ENCODE measurements at places on chromosomes 6 and 20. TPM values are rescaled to one million over a fixed set of nuclear protein-coding genes. Genes with fewer than 3 reads are reported as not detected.

The SNTA1 gene
- total RNA-seq = 13.0 TPM

The BCAS4 gene
- total RNA-seq = 8.2 TPM

The BPIFB6 gene
- not detected for total RNA-seq

The BANF2 gene
- total RNA-seq = not detected

The HMGN3 gene
- total RNA-seq = 76.4 TPM

The CST2 gene
- total RNA-seq = not detected

The RAET1L gene
- total RNA-seq = not detected

The SLC25A27 gene
- 28.9 TPM for total RNA-seq

The TM9SF4 gene
- 60.7 TPM for total RNA-seq

The CLPSL1 gene
- total RNA-seq = 0.49 TPM

The BFSP1 gene
- 1.2 TPM for total RNA-seq

The OPN5 gene
- not detected for total RNA-seq

DNA sequence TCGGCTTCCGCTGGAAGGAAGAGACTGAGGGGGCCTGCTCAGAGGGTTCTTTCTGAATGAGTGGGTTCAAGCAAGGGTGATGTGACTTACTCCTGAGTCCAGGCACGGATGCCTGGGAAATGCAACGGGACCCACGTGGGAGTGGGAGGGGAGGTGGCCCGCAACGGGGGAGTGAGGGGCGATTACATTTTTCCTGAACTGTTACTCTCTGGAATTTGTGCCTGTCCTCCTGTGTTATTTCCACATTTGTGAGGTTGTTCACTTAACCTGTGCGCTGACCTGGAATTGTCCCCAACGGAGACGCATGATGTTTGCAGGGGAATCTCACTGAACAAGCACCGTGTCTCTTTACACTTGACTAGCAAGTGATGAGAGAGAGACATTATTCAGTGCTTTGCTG lies 209.4 kb downstream of the CDH4 start:
- no peak for DNase-seq

- DNase-seq = peak; percentile 47
Observed at GRCh38 chr6:13194852-13195251, 133.5 kb downstream of the TBC1D7 start.

GRCh38 chr20:753136-753535 lies 15.2 kb downstream of the SLC52A3 start:
- no peak for DNase-seq

GRCh38 chr20:37333848-37334318 lies 12.1 kb upstream of the SRC start:
- DNase-seq = no peak

DNA sequence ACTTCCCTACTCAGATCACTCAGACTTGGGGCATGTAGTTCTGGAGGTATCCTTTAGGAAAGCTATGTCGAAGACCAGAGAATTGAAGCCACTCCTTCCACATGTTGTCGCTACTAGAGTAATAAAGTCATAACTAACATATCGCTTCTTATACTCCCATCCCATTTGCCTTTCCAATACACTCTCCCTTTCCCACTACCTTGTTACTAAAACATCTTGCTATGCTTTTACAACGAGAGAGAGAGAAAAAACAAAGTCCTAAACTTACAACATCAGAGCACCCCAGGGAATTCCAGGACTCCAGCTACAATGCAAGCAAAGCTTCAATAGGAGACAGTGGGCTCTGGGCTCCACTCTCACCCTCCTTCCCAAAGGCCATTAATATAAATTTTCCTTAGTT lies 5.1 kb upstream of the LAMP5 start:
- DNase-seq = no peak

DNA sequence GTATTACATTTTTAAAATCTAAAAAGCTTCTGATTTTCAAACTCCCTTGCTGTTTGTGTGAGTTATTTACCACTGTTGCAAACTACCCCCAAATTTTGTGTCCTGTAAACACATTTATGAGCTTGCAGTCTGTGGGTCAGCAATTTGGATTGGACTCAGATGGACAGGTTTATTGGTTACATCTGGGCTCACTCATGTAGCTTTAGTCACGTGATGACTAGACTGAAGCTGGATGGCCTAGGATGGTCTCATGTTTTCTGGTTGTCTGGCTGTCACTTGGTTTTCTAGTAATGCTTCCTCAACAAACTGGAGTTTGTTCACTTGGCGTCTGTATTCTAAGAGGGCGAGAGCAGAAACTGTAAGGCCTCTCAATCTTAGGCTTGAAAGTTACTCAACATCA lies 12.2 kb upstream of the C6orf58 start:
- DNase-seq = no peak

- no peak for DNase-seq
Observed at GRCh38 chr6:158257425-158257759, 54.9 kb upstream of the TULP4 start.

- no peak for DNase-seq
Observed at GRCh38 chr6:143098054-143098671, 37.5 kb downstream of the AIG1 start.

DNA sequence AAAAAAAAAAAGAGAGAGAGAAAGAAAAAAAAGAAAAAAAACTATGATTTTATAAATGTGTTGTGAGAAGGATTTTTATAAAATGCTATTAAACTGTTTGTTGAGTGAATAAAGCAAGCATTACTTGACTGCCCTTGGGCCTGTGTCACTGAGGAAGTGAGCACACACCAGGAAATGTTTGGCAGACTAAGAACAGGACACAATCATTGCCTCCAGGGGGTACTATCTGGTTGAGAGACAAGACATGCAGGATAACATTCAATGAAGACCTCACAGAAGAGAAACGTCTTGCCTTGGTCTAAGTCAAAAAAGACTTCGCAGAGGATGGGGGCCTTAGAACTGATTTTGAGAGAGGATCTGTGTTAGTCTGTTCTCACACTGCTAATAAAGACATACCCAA lies 40.6 kb downstream of the MTFR2 start:
- no peak for DNase-seq

- no peak for DNase-seq
Observed at GRCh38 chr6:136920216-136920615, 1.9 kb upstream of the SLC35D3 start.

DNA sequence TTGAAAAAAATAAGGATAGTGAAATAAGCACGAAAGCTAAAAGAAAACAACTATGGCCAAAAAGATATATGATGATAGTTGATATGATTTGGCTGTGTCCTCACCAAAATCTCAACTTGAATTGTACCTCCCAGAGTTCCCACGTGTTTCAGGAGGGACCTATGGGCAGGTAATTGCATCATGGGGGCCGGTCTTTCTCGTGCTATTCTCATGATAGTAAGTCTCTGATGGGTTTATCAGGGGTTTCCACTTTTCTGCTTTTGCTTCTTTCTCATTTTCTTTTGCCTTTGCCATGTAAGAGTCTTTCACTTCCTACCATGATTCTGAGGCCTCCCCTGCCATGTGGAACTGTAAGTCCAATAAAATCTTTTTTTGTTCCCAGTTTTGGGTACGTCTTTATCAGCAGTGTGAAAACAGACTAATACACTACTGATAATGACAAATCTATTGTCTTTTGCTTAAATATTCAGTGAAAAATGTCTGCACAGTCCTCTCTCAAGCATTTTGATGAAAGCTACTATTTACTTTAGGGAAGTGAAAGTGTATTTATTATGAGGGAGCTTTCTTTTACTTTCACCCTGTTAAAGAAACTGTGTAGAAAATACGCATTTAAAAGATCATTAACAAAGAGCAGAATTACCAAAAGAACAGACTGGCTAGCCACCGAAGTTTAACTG lies 389.1 kb downstream of the HTR1B start:
- DNase-seq = no peak

DNA sequence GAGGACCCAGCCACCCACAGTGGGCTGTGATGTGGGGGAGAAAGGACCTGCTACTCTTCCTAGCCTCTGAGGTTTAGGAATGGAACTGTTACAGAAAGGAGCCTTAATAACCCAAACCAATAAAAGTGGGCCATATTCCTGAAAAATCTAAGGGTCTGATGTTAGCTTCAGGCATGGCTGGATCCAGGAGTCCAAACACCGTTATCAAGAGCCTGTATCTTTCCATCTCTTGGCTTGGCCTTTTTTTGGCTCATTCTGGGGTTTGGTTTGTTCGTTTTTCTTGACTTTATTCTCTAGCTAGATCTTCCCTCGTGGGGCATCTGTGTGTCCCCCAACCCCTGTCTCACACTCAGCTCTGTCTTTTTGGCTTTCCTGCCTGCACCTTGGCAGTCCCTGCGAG lies 38.7 kb downstream of the CDH4 start:
- DNase-seq = no peak

Measured in mucosa of gallbladder (tissue), 1 donor.